ENCODE measurements at places on chromosomes 11 and 22.

DNA sequence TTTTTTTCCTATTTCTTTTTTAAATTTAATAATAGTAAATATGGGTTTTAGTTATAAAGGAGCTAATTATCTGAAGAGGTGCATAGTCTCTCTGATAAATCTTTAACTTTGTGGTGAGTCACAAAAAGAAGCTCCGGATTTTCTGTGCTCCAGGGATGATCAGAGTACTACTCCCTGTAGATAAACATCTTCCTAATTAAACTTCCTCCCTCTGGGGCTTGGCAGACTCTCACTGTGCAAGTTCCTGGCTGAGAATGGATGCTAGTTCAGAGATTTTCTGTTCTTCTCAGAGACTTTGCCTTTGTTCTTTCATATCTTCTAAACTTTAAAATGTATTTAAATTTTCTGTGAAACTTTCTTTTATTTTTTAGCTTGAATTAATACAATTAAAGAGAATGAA lies at the start of gene OR10G7:
Gene OR10G7, minus strand, starts transcription at position 72 of the 400 bp plus-strand sequence. CDS start 2,324 bp downstream, outside the sequence.
- no peak for DNase-seq

GRCh38 chr11:29482510-29482909 lies 534.3 kb downstream of the KCNA4 start:
- no peak for DNase-seq

- DNase-seq: no peak
Measured at GRCh38 chr22:46378426-46379065, 43.0 kb downstream of the TRMU start.

- DNase-seq: no peak
Measured at GRCh38 chr11:90493379-90493778, 270.5 kb upstream of the CHORDC1 start.

DNA sequence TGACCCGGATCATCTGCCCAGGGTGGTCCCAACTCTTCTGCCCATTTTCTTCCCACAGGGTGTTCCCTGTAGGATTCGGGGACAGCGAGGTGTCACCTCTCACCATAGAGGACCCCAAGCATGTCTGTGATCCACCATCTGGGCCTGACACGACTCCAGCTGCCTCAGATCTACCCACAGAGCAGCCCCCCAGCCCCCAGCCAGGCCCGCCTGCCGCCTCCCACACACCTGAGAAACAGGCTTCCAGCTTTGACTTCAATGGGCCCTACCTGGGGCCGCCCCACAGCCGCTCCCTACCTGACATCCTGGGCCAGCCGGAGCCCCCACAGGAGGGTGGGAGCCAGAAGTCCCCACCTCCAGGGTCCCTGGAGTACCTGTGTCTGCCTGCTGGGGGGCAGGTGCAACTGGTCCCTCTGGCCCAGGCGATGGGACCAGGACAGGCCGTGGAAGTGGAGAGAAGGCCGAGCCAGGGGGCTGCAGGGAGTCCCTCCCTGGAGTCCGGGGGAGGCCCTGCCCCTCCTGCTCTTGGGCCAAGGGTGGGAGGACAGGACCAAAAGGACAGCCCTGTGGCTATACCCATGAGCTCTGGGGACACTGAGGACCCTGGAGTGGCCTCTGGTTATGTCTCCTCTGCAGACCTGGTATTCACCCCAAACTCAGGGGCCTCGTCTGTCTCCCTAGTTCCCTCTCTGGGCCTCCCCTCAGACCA lies 24.0 kb downstream of the CSF2RB start:
- DNase-seq: no peak

GRCh38 chr11:12213883-12214282 lies 103.5 kb downstream of the MICAL2 start:
- DNase-seq: no peak

Data from GM12892 (cell line).